Epithelial cell of prostate (primary cell): ENCODE measurements at places on chromosomes 7 and 10.

- no peak for DNase-seq
These were observed 155.2 kb upstream of the BMPER start for GRCh38 chr7:33750177-33750576.

DNA sequence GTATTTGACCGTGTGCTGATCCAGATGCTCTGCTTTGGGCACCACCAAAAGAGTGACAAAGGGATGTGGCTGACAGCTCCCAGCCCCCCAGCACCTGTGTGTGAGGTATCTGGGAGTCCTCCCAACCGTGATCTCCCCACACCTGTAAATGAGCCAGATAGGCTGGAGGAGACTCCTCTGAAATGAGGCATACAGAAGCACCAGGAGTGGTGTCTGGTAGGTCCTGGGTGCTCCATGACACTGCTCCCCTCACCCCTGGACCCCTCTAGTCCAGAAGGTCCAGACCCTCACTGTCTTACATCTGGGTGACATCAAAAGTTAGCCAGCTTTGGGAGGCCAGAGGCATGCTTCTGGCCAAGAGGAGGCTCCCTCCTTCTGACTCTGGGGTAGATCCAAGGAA is 20.0 kb upstream of the DRGX start:
- no peak for DNase-seq

- DNase-seq: no peak
These were observed 8.9 kb downstream of the GLI3 start for GRCh38 chr7:42227936-42228591.

- no peak for DNase-seq
These were observed 363.3 kb downstream of the TYW1 start for GRCh38 chr7:67359900-67360299.

GRCh38 chr7:101226721-101227120 is 8.8 kb downstream of the ZNHIT1 start:
- DNase-seq: no peak
